WERI-Rb-1 (cell line): ENCODE measurements at places on chromosomes 6 and 20.

DNA sequence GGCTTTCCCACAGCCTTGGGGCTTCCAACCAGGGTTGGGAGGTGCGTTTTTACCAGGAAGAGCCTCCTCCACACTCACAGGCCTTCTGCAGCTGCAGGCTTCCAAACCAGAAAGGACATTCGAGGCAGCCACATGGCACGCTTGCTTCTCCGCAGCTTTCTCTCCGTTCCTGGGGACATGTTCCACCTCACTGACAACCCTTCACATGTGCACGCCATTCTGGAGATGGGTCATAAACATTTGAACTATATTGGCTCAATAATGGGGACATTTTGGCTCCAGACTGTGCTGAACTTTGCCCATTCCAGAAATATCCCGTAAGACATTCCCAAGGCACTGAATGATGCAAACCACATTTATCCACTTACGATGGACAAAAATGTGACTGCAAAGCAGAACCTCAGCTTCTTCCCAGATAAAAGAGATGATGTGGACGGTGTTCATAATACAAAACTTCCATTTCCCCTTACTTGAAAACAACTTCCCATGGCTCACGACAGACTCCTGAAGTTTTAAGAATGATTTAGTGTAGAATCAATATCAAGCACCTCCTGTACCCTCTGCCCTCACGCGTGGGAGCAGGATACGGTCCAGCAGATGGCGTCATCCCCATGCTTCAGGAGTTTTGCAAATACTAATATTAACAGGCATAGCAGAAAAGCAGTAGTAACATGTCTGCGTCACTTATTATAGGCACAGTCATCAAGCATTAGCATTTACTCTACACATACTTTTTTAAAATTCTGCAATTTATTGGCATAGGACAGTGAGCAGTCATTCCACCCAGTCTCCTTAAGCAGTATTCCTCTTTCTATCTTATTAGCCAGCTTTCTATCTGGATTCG lies 25.4 kb upstream of the FOXF2 start:
- DNase-seq = peak; percentile 63

- no peak for DNase-seq
Observed at GRCh38 chr6:146240322-146240721, 211.5 kb downstream of the GRM1 start.

DNA sequence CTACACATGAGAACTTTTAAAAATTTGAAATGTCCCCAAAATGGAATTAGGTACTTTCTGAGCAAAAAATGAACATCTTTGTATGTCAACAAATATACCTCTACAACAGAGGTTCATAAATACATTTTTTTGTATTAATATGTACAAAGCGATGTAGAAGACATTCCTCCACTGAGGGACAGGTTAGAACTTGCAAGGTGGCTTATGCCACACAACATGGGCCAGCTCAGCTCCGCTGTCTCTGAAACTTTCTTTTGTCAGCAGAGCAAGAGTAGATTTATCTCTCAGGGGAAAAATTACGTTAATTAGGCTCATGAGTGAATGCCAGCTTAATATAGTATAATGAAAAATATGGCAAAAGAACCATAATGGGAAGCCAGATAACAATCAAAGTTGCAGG lies 10.6 kb upstream of the TMEM242 start:
- no peak for DNase-seq

- no peak for DNase-seq
Observed at GRCh38 chr6:134873500-134874388, 76.2 kb downstream of the ALDH8A1 start.

DNA sequence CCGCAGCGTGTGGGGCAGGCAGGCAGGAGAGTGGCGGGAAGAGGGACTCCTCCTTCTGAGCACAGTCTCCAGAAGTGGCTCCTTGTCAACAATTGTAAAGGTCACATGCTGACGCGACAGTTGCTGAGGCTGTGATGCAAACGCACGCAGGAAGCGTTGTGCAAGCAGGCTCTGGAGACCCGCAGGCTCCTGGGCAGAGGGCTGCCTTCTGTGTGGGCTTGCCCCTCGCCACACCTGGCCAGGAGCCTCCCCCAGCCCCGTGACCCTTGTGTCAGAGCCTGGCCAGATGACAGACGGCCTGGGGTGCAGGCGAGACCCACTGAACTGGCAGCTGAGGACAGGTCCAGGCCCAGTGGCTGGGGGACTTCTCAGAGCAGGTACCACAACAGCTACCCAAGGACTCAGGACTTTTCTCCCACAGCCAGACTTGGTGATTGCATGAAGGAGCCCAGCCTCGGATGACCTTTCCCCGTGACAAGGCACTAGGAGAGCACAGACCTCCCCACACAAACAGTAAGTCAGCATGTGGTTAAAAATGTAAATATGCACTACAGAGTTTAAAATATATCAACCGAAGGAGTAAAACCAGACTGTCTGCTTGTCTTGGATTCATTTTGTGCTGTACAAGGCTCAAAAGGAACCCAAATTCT lies 222.1 kb upstream of the RREB1 start:
- DNase-seq = no peak

DNA sequence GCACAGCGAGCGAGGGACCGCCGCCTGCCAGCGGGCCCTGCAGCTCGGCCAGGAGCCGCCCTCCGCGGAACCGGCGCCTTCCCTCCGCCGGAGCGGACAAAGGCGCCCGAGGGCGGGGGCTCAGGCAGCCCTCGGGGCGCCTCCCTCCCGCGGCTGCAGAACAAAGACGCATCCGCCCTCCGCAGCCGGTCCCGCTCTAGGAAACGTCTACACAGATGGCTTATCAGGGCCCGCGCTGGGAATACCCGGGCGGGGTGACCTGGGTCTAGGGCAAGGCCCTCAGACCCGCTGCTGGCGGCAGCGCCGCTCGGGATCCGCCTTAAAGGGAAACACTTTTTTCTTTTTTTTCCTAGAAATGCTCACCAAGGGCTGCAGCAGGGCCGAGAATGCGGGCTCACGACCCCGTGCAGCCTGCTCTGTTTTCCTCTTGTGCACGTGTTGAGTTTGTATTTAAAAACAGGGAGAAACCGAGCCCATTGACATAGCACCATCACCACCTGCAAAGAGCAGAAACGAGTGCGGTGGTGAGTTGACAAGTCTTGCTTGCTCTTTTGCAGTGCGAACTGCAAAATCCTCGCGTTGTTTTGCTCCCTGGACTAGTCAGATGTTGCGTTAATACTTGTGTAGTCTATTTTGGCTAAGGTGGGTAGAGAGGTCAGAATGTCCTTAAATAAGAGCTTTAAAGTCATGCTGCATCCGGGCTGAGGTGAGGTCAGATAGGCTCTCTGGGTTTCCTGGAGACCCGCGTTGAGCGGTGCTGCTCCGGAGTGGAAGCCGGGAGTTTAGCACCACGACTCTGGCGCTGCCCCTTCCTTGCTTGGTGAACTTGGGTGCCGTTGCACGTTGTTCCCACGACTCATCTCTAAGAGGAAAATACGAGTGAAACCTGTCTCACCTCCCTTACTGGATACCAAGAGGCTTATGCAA lies 1.1 kb upstream of the RPS6KA2 start:
- DNase-seq = peak; percentile 80
